ENCODE measurements at places on chromosomes 1 and 21.
A peak's percentile ranks its signal among the peaks of the same experiment; 100 is the strongest.

DNA sequence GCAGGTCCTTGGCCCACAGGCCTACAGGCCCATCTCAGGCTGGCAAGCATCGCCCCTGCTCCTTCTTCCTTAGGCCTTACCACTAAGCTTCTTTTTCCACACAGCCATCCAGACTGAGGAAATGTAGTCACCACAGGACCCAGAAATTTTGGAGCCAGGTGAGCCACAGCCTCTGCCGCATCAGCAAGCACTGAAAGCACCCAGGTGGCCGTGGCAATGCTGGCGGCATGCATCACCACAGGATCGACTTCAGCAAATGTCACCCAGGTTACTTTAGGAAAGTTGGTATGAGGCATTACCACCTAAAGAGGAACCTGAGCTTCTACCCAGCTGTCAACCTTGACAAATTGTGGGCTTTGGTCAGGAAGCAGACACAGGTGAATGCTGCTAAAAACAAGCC is 11.6 kb downstream of the PIGM start:
- no peak for DNase-seq

DNA sequence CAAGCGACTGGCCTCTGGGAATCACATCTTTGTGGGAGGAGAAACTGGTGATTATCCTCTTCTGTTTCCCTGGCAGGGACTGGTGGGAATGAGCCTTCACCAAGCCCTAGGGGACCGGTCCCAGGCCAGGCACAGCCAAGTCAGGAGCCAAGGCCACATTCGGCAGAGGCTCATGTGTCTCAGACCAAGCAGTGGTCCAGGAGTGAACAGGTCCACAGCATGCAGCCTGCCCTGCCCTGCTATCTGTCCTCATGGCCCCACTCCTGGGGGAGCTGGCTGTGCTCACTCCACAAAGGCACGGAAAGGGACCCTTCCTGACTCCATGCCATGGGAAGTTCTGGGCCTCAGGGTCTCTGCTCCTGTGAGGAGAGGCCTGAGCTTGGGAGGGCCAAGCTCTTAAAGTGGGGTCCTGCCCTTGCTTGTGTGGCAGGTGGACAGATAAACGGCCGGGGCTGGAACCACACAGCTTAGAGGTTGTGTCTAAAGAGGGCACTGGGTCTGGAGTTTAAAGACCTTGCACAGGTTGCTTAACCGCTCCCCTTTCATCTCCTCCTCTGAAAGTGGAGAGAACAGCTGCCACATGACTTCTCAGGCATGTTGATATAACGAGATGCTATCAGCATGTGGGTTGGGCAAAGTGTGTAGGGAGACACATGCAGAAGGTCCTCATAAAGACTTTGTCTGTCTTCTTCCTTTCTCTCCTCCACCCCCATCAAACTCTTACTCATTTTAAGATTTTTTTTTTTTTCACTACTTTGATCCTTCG is 57.5 kb downstream of the CASQ2 start:
- no peak for DNase-seq

DNA sequence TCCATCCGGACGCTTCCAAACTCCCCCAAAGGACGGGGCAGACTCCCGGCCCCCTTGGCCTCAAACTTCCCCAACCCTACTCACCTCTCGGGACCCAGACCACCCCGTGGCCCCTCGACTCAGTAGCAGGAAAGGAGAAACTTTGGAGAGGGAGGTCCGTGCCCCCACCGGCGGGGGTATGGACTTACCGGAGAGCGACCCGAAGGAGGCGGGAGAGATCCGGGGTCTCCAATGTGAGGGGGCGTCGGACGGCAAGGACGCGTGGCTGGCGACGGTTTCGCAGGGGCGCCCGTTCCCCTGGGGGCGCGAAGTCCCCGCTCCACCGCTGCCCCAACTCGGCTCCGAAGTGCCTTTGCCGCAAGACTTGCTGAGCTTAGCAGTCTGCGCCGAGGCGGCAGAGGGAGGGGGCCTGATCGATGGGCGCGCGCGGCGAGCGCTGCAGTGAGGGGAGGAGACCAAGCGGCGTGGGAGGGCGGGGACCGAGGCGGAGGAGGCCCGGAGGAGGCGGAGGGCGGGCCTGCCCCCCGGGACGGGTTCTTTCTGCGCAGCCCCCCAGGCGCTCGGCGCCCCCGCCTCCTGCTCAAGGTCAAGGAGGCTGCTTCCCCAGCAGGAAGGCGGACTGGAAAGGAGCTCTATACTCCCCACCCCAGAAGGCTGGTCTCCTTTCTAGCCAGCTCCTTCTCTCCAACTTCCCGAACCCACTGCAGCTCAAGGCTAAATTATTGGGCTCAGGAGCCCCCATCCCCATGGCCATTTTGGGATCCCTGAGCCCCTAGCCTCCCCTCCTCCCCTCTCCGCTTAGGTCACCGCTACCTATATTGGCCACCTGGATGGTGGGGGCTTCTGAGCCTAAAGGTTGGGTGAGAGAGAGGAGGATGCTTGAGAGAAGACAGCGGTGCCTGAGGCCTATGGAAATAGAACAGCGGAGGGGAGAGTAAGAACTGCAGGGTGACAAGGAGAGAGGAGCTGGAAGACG is at the start of gene SYT2:
Gene SYT2, minus strand, starts transcription at position 385 of the 976 bp plus-strand sequence. CDS start 104,682 bp downstream, outside the sequence.
- DNase-seq: peak; percentile 36

GRCh38 chr1:194503209-194503608 is 1316.8 kb upstream of the B3GALT2 start:
- no peak for DNase-seq

GRCh38 chr1:164765557-164765956 is 206.6 kb downstream of the PBX1 start:
- no peak for DNase-seq

GRCh38 chr1:64059556-64059955 is 143.9 kb upstream of the UBE2U start:
- no peak for DNase-seq

GRCh38 chr1:154925335-154926170 is 11.0 kb downstream of the PMVK start:
- no peak for DNase-seq

- DNase-seq: no peak
Measured at GRCh38 chr1:244442850-244443249, 8.9 kb downstream of the ADSS2 start.

GRCh38 chr1:183023146-183023600 is at the start of gene LAMC1:
LAMC1 (plus strand) TSS chr1:183023420; CDS start chr1:183023717, 297 bp downstream.
- DNase-seq: no peak

DNA sequence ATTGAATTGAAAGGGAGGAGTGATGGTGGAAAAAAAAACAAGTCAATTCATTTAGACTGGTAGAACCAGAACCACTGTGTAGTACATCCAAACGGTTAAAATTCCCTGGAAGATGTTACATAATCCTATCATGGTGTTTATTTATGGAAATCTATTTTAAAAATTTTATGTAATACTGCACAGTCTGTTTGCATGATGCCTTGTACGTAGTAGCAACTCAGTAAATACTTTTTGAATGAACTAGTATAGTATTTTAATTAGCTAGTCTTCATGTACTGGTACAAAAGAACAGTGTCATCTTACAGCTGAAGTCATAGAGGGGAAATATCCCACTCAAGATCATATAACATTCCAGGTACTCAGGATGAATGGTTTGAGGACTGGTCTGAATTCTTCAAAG is 27.0 kb upstream of the IER5 start:
- DNase-seq: no peak

DNA sequence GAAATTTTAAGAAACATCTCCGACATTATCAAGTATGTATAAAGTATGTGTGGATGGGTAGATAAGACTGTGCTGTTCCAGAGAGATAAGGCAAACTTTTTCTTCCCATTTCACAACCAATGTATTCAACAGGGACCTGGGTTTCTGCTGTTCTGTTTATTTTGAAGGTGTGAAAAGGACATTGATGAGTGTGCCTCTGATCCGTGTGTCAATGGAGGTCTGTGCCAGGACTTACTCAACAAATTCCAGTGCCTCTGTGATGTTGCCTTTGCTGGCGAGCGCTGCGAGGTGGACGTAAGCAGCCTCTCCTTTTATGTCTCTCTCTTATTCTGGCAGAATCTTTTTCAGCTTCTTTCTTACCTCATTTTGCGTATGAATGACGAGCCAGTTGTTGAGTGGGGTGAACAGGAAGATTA is 174.0 kb downstream of the CRB1 start:
- DNase-seq: no peak

DNA sequence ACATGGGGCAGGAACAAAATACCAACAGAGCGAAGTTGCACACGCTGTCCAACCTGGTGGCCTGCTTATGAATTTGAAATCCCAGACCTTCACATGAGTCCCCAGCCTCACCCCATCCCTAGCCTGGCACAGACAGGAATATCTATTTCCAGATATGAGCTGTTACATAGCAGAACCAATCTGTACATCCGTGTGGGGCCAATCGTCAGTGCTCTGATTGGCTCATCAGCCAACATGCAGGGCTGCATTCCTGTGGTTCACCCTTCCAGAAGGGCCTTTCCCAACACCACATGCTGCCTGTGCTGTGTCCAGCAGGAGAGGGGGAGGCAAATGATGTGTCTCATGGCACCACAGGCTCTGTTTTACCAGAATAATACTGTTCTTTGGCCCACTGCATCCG is 31.3 kb downstream of the CCN1 start:
- DNase-seq: no peak

GRCh38 chr21:42097274-42097673 is 26.2 kb downstream of the UMODL1 start:
- DNase-seq: no peak

DNA sequence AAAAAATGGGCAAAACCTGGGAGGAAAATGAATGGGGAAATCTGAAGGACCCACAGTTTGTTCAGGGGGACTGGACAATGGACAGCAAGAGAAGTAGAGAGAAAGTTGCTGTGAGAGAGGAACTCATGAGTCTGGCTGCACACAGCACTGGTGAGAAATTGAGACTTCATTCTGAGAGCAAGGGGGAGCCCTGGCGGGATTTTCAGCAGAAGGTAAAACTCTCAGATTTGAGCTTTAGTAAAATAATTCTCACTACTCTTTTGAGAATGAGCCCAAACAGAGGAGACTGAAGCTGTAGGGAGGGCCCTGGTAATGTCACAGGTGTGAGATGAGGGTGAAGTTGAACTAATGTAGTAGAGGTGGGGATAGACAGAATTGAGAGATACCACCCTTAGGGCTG is 438.6 kb downstream of the OMA1 start:
- no peak for DNase-seq

DNA sequence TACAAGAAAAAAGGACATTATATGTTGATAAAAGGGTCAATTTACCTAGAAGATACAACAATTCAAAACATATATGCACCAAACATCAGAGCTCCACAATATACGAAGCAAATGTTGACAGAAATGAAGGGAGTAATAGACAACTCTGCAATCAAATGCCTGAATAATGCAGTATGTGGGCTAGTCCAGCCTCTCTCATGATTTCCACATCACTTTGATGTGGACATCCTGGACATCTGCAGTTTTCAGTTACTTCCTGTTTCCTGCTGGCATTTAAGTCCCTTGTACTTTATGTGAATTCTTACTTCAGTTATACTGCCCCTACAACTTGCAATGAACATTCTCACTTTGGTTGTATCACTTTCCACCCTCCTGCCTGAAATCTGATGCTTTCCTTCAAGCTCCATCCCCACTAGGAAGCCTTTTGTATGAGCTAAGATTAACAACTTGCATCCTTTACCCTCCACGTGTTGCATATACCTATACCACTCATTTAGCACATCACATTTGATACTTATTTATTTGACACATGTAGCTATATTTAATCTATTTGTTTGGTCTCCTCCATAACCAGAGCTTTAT is 36.7 kb downstream of the DISC1 start:
- DNase-seq: no peak

GRCh38 chr1:54105736-54106269 is 47.0 kb downstream of the CDCP2 start:
- DNase-seq: no peak

DNA sequence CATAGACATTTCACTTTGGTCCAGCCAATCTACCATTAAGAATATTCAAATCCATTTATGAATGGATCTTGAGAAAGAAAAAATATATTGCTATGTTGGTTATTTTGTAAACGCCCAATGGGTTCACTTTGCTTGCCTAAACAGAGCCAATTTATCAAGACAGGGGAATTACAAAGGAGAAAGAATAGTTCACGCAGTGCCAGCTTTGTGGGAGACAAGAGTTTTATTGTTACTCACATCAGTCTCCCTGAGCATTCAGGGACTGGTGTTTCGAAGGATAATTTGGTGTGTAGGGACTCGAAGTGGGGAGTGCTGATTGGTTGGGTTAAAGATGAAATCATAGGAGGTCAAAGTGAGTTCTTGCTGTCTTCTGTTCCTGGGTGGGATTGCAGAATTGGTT is 135.3 kb downstream of the GABPA start:
- no peak for DNase-seq

DNA sequence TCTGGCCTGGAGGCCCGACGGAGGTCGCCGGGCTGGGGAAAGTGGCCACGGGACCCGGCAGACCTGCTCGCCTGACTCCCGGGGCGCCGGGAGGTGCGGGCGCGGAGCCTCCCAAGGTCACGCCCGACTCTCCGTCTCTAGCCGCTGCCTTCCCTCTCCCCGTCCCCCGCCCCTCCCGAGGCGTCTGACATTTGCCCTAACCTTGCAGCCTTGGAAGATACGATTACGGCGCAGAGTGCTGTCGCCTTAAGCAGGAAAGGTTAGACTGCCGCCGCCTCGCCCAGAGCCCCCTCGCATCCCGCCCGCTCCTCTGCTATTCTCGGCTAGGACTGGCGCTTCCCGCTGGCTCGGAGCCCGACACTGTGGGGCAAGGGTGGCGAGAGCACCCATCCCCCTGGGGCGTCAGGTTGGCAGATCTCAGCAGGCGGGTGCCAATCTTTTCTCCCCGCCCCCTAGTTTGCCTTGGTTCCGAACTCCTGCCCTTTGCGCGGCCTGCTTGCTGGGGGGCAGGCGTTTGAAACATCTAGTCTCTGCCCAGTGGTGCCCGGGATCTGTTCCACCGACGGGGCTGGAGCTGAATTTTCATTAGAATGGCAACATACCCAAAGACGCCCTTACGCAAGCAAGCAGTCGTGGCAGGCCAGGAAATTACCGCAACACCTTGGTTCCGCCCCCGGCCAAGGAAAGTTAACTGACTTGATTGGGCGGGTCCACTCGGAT is 835 bp downstream of the PGM1 start:
- no peak for DNase-seq

DNA sequence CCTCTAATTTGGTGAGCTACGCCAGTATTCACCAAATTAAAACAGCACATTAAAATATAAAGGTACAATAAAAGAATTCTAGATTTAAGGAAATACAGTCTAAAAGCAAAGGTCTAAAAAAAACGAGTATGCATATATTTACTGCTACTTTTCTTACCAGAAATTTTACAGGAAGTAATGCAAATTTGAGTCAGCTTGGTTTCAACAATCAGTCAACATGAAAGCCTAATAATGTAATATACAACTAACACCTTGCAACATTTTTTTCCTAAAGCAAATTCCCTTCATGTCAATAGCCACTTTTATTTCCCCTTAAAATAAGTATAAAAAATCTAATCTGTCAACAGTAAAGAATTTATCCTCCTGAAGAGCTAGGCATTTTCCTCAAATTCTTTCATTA is 11.9 kb downstream of the PTP4A2 start:
- no peak for DNase-seq

Measured in NCI-H187 treated with DMSO at 0.1 percent for 48 hours (cell line).